ENCODE measurements at places on chromosomes 3 and 15. TPM values are rescaled to one million over a fixed set of nuclear protein-coding genes. Genes with fewer than 3 reads are reported as not detected.

ABI3BP gene
- 7.3 TPM for total RNA-seq

NPAP1 gene
- total RNA-seq: not detected

VILL gene
- 6.7 TPM for total RNA-seq

CASR gene
- not detected for total RNA-seq

CLDN1 gene
- 63.1 TPM for total RNA-seq

PLA2G4D gene
- not detected for total RNA-seq

DNA sequence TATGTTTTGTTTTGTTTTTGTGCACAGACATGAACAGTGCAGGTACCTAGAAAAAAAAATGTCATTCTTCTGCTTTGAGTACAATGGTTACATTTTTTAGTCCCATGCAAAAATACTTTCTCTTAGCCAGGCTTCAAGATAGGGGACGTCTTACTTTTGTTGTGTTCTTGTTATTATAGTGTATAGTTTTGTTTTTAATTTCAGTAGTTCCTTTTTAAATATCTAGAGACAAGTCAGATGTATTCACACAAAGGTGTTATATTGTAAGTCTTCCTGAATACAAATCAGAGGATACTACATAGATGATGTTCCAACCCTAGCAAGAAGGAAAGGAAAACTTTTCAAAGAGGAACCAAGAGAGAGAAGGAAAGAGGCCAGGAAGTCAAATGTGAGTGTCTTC lies 28.8 kb upstream of the IGSF11 start:
- DNase-seq: no peak

DNA sequence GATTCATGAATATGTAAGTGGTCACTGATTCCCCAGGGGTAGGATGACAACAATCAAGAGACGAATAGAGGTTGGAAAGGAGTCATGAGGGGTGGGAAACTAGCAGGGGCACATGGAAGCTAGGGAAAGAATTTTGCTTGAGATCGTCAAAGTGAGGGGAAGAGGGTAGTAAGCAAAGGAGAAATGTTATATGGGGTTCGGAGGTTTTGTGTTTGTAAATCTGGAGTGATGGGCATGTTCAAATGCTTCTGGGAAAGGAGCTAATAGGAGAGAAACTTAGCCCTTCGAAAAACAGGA lies 7.9 kb downstream of the RPL14 start:
- DNase-seq: no peak

DNA sequence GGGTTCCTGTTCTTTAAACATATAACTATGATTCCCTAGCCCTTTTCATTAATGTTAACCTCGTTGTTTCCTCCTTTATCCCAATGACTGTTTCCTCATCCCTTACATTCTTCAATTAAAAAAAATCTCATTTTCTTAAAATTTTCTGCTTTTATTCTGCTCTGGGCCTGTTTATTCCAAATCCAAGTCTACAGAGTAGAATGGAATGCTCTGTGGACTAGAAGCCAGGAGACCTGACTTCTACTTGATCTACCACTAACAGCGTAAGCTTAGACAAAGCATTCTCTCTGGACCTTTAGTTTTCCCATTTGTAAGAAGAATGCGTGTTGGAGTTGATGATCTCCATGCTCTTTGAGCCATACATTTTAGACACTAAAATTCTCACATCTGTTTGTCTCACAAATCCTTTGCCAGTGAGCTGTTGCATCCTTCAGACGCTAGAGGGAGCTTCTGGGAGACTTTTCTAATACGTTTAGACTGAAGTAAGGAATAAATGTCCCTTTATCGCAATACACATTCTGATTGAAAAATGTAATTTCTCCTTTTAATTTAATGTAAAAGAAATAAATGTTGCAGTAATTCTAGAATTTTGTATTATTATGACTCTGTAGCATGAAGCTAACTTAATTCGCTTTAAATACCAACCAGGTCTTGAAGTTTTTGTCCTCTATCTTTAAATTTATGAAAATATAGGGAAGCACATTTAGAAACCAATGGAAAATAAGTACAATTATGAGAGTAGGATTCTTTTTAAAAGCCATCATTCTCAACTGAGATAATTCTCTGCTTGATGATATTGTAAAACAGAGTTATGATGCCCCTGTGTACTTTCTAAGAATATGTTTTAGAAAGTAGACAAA lies 21.7 kb upstream of the GMNC start:
- DNase-seq: peak; percentile 25

DNA sequence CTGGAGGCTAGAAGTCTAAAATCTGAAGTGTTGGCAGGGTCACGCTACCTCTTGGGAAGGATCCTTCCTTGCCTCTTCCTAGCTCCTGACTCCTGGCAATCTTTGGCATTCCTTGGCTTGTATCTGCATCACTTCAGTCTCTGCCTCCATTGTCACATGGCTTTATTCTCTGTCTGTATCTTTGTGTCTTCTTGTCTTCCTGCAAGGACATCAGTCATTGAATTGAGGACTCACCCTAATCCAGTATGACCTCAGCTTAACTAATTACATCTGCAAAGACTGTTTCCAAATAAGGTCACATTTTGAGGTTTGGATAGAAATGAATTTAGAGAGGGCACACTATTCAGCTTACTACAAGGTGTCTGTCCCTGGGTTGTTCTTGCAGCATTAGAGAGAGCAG lies 31.1 kb upstream of the UTS2B start:
- no peak for DNase-seq

DNA sequence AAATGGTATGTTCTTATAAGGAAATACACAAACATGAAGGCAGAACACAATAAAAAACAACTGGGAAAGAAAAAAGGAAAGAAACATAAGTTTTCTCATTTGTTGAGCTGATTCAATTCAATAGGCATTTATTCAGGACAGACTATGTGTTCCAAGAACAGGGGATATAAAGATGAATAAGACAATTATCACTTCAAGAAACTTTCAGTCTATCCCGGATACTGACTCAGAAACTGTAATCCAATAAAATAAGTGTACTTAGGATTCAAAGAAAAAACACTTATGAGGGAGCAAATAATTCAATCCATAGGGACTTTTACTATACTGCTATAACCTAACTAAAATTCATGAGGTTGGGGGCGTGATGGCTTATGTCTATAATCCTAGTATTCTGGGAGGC lies 3.5 kb upstream of the POPDC2 start:
- DNase-seq: no peak

GRCh38 chr3:153746211-153746610 lies 375.0 kb upstream of the ARHGEF26 start:
- DNase-seq: no peak
